Ascending aorta (tissue), 2 donors: ENCODE measurements at places on chromosomes 4 and X. TPM values are rescaled to one million over a fixed set of nuclear protein-coding genes. Genes with fewer than 3 reads are reported as not detected.

Gene SLC35A2
- 20.2 TPM for total RNA-seq

Gene PNPLA4
- 7.2 TPM for total RNA-seq

Gene FMR1NB
- not detected for total RNA-seq

DNA sequence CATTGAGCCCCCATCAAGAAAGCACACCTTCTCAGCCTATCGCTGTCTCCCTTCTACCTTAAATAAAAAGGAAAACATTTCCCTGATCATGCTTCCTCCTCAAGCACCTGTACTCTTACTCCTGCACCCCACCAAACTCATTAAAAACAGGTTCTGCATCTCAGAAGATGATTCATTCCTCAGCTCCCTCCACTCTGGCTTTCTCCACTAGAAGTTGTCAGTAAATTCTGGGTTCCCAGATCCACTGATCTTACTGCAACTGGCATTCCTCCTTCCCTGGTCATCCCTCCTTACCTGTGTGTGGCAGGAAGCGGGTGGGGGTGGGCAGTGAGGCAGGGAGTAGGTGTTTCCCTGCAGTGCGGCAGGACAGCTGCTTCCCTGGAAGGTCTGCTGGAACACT, 108.8 kb downstream of the GPR143 start:
- DNase-seq, result no peak

DNA sequence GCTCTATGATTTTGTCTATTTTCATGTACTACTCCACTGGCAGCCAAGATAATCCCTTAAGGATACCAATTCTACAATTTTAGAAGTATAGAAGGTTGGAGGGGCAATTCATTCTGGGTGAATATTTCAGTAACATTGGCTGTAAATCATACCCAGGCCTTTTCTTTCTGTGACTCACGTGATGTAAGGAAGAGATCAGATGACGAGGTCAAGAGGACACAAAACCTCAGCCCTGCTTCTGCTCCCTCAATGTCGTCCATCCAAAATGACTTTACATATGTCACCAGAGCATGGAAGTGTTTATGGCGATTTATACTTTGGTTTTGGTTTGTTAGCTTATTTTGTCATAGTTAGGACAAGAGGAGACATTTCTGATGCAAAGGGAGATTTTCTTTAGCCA, 70.7 kb upstream of the SLC4A4 start:
- DNase-seq, result no peak

DNA sequence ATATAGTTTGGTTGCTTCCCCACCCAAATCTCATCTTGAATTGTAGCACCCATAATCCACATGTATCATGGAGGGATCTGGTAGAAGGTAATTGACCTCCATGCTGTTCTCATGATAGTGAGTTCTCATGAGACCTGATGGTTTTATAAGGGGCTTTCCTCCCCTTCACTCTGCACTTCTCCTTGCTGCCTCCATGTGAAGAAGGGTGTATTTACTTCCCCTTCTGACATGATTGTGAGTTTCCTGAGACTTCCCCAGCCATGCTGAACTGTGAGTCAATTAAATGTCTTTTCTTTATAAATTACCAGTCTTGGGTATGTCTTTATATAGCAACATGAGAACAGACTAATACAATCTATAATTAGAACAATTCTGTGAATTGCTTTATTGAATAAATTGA, 11.9 kb upstream of the DCAF4L1 start:
- no peak for DNase-seq
